Right ventricle myocardium inferior (tissue), 1 donor: ENCODE measurements at places on chromosomes 6 and 20. TPM values are rescaled to one million over a fixed set of nuclear protein-coding genes. Genes with fewer than 3 reads are reported as not detected.

GRCh38 chr20:10338426-10339180 is 95.4 kb downstream of the MKKS start:
- no peak for DNase-seq

- DNase-seq = peak; percentile 99
These were observed at the start of the genes KLHDC3 and MEA1 for GRCh38 chr6:43013843-43014433. TSS of gene KLHDC3 (plus strand) at chr6:43014249. CDS start at chr6:43017193, 2,944 bp downstream. TSS of gene MEA1 (minus strand) at chr6:43013946. CDS start at chr6:43013813, 133 bp downstream.

DNA sequence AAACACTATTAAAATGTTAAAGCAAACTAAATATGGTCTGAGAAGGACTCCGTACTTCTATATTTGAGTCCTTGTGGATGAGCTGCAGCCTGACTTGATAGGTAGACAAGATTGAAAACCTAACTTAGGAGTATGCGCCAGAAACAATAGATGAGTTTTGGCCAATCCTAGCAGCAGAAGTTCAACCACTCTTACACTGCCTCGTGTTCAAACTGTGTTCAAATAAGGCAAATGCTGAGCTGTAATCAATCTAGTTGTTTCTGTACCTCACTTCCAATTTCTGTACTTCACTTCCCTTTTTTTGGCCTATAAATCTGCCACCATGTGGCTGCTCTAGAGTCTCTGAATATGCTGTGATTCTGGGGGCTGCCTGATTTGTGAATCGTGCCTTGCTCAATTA is 13.2 kb upstream of the SERINC1 start:
- DNase-seq = no peak

GRCh38 chr20:1832634-1833033 is 62.6 kb upstream of the SIRPA start:
- no peak for DNase-seq

- DNase-seq = no peak
These were observed 53.2 kb downstream of the EIF2S2 start for GRCh38 chr20:34058831-34059230.

DNA sequence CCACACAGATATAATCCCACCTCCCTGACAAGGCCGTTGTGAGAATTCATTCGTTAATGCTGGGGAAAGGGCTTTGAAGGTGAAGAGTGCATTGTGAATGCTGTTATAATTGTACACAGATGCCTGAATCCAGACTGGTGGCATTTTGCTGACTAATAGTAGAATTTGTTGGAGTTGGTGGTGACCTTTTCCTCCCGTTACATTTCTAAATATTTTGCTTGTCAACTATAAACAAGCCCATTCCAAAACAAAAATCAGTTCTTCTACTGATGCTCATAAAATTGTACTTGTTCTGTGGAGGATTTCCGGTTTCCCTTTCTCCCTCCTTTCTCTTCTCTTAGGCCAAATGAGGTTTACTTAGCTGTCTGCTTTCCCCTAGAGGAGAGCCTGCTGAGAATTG is 253.1 kb upstream of the SUPT3H start:
- no peak for DNase-seq

DNA sequence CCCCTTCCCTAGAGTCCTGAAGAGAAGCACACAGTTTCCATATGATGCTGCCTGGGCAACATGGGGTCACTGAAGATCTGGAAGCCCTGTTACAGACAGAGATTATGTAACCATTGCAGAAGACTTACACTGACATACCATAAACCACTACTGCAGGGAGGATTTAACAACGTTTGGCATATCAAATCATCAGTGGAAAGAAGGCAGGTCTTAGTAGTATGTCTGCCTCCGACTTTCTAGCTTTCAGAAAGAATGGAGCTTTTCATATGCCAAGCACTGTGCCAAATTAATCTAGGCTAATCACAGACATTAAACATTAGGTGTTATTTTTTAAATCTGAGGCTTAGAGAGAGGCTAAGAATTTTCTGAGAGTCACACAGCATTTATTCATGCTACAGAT is 144.3 kb downstream of the ADGRB3 start:
- DNase-seq = no peak

DNA sequence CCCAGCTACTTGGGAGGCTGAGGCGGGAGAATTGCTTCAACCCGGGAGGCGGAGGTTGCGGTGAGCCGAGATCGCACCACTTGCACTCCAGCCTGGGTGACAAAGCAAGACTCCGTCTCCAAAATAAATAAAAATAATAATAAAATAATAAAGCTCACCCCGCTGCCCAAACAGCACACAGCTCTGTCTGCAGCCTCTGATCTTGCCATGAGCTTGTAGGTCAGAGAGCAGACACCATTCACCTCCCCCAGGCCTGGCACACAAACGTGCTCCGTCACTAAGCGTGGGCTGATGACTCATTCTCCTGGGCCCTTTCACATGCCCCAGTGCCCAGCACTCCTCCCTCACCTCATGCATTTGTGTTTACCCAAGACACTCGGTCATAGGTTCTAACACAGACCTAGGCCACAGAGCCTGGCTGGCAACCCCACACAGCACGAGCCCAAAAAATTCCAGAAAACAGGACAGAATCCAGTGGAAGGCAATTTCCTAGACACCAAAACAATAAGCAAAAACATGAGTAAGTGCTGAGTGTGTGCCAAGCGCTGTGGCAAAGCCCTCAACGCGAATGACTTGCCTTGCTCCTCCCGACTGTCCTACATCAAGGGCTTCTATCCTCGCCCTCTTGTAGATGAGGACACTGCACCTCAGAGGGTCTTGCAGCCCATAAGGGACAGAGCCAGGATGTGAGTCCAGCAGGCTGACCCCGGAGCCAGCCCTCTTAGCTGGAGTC is 18.0 kb downstream of the ATP9A start:
- DNase-seq = peak; percentile 81

DNA sequence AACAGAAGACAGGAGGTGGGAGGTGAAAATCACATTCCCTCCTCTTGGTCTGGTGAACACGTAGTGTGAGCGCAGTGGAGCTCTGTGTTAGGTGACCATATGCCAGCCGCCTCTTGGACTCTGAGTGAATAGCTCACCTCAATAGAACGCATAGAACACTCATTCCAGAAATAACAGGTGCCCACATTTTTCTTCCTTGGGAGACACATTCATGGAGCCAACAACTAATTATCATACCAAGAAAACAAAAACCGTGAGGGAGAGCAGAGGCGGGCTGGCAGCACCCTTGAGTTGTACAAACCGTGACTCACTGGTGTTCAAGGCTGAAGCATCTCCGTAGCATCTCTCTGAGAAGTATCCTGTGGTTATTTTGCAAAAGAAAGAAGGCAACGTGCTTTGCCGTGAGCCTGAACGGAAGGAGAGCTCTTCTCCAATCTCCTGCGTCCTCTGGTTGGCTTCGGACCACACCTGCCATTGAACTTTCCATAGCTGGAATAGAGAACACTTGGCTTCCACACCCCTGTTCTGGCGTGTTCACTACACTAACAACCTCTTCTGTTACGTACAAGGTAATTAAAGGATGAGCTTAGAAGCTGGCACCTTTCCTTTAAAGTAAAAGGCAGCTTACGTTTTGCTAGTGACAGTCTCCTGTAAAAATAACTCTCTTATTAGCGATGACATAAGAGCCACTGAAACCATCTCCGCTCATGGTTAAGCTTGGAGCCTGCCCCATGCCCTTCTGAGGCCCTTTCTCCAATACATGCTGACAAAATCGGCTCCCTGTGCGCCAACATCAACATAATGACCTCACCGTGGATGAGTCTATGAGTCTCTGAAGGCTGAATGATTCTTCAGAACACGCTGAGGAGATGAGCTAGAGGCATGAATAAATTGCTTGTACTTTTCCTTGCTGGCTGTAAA is 30.2 kb upstream of the SGK1 start:
- DNase-seq = no peak

GRCh38 chr20:46756419-46756818 is 47.0 kb downstream of the SLC2A10 start:
- no peak for DNase-seq

DNA sequence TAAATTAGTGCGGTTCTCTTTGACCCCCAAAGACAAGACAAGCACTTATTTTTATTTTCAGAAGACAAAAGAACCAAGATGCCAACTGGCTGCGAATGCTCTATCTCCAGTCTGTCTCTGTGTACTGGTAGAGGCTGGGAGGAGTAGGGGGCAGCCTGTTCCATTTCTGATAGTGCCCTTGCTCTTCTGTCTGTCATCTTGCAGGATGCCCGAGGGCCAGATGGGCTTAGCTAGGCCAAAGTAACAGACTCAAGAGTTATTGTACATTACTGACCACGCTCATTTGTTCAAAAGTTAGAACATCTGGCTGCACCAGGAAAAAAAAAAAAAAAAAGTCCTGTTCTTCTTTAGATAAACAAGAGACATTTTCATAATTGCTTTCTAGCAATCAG is 198.1 kb upstream of the UST start:
- no peak for DNase-seq

DNA sequence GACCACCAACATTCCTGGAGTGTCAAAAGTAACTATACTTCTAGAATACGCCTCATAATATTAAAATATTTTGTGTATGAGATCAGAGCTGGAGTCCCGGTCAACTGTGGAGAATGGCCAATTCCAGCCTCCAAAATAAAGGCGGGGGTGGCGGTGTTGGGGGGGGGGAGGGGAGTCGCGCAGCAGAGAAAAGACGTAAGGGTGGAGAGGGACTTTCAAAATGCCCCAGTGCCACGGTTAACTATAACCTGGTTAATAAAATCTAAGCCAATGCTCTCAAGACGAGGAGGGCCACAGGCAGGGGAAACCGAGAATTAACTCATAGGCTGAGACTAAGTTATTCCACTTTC is 1.3 kb downstream of the NUP153 start:
- no peak for DNase-seq

- DNase-seq = no peak
These were observed 102.6 kb downstream of the TULP4 start for GRCh38 chr6:158414851-158415262.

DNA sequence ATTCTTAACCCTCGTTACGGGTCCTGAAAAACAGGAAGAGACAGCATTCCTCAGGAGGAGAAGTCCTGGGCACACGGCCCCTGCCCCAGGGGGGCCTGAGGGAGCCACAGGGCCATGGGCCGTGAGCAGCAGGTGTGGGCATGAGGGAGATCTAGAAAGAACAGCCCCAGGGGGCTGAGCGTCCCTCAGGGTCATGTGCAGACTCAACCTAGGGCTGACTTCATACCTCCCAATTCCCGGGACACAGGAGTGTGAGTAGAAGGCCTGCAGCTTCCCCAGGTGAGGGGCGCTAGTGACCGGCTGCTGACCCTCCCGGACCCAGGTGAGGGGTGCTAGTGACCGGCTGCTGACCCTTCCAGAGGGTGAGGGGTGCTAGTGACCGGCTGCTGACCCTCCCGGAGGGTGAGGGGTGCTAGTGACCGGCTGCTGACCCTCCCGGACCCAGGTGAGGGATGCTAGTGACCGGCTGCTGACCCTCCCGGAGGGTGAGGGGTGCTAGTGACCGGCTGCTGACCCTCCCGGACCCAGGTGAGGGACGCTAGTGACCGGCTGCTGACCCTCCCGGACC is 35.1 kb downstream of the FRMD1 start:
- DNase-seq = no peak

DNA sequence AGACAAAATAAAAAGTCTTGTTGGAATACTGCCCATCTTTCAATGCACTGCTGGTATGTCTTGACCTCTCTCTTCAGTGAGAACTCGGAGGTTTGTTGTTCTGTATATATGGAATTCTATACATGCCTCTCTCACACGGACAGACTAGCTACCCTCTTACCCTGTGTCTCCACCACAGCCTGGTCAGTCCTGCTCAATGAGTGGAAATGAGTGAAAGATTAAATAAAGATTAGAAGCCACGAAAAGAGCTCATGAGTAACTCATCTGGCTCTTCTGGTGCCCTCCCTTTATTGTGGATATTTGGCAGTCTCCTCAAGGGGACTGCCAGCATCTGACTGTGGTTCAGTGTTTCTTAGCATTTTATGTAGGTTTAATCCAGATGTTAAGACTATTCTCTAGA is 262.8 kb upstream of the MAP3K7 start:
- DNase-seq = no peak

DNA sequence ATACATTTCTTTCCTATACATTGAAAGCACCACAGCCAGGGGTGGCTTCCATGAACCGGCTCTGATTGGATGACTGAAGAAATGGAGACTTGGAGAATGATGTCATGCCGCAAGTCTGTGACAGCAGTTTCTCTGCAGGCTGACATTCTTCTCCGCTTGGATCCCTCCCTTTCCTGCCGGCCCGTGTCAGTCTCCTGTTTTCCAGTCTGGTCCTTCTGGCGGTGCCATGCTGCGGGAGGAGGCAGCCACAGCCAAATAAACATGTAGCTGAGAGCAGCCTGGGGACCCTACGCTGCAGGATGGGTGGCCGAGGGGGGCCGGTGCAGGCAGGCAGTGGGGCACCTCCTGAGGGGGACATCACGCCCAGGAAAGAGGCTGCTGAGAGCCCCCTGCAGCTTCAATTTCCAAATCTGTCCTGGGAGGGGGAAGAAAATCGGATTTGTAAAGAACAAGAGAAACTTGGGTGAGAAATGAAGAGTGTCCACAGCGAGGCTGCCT is 178.0 kb downstream of the TAF4 start:
- peak; percentile 37 for DNase-seq

GRCh38 chr6:56664029-56664428 is 21.3 kb upstream of the DST start:
- no peak for DNase-seq

- DNase-seq = no peak
These were observed 61.1 kb downstream of the ID4 start for GRCh38 chr6:19898141-19898740.

DNA sequence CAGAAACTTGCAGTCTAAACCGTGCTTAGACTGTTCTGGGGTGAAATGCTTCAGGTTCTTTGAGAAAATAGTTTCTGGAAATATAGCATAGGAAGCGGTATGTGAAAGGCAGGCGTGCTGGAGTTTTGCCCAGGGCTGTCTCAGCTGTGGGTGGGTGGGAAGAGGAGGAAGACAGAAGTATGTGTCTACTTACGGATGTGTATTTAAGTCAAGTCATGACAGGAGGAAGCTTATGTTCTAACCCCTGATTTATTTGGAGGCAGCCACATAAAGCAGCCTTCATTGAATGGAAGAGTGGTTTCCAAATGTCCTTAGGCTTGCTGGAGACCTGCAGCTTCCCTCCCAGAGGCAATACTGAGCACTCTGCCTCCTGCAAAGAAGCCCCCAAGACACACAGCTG is 345.8 kb upstream of the PRND start:
- no peak for DNase-seq

DNA sequence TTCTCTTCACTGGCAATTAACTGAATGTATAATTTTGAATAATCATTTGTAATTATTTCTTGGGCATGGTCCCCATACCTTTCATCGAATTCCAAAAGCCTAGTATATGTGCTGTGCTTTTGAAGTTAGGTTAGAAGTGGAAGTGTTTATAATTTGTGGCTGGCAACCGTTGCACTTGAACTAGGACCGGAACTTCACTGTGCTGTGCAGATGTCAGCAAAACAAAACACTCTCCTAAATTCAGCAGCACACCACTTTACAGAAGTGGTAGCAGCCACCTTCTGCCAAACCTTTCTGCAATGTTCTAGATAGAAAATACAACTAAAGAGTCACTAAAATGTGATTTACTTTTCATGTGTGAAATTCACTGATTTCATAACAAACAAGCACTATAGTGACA is 111.9 kb downstream of the FAM83B start:
- no peak for DNase-seq

- no peak for DNase-seq
These were observed 179.7 kb upstream of the SCGN start for GRCh38 chr6:25472306-25472705.

Gene CYP39A1
- 4.8 TPM for total RNA-seq

Gene DSN1
- total RNA-seq = 4.4 TPM

Gene SEMG1
- not detected for total RNA-seq

Gene RIMS4
- total RNA-seq = not detected

Gene GTSF1L
- not detected for total RNA-seq

Gene OOEP
- not detected for total RNA-seq

Gene SCGN
- total RNA-seq = 1.2 TPM

Gene ZBTB12
- 3.2 TPM for total RNA-seq

Gene SDCBP2
- 1.2 TPM for total RNA-seq

Gene CYP21A2
- 0.30 TPM for total RNA-seq

Gene HLA-DRA
- 99.2 TPM for total RNA-seq

Gene DEFB132
- not detected for total RNA-seq
